ENCODE measurements at places on chromosomes 11 and 22.

GRCh38 chr11:34317036-34317360 is 40.8 kb downstream of the ABTB2 start:
- H3K27ac ChIP-seq: no peak overlapping the region
- no peaks in the 10 kb centered on the region for H3K36me3 ChIP-seq
- H3K4me1 ChIP-seq: peaks cover 27% of the 10 kb centered on the region
- H3K27me3 ChIP-seq: no peaks in the 10 kb centered on the region
- H3K4me3 ChIP-seq: no peak overlapping the region
- DNase-seq: no peak

DNA sequence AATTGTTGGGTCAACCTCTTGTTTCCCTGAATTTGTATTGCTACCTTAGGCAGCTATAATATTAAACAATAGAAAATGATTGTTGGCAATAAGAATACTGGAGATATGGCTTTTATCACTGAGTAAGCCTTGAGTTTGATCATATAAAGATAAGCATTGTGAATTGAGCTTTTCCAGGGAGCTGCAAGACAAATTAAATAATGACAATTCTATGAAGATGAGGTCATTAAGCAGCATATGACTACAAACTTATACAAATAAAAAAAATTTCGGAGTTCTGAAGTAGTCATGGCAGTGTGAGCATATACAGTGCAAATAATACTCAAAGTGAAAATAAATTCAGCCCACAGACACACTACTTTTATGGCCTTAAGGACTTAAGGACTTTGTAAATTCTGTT is 161.1 kb upstream of the ANO5 start:
- no peaks in the 10 kb centered on the region for H3K27me3 ChIP-seq
- H3K36me3 ChIP-seq: no peaks in the 10 kb centered on the region
- H3K27ac ChIP-seq: no peak overlapping the region
- no peak overlapping the region for H3K4me3 ChIP-seq
- DNase-seq: no peak

DNA sequence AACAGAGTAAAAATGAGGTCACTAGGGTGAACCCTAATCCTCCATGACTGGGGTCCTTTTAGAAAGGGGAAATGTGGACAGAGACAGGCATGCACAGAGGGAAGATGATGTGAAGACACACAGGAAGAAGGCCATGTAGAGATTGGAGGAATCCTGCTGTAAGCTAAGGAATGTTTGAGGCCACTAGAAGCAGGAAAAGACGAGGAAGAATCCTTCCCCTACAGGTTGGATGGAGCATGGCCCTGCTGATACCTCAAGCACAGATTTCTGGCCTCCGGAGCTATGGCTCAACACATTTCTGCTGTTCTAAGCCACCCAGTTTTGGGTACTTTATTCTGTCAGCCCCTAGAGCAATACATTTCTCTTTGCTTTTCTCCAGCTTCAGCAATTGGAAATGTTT is 486.9 kb downstream of the MIAT start:
- no peaks in the 10 kb centered on the region for H3K27me3 ChIP-seq
- no peaks in the 10 kb centered on the region for H3K4me1 ChIP-seq
- DNase-seq: no peak

DNA sequence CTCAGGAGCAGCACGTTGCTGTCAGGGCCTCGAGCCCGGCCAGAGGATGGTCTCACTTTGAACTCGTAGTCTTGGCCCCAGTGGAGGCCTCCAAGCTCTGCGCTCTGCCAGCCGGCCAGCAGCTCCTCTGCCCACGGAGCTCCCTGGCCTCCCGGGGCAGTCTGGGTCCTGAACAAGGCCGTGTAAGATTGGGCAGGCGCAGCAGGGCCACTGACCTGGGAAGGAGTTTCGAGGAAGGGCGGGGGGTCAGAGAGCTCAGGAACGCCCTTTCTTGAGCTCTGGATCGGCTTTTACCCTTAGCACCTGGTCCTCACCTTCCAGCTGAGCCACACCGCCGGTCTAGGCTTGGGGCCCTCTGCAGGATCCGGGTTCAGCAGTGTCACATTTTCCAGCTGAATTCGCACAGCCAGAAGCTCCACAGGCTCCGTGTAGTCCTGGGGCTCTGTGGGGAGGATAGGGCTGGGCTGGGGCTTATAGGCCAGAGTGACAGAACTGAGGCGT is 2.1 kb downstream of the ROBO4 start:
- no peak overlapping the region for H3K4me3 ChIP-seq
- no peak for DNase-seq
- no peaks in the 10 kb centered on the region for H3K4me1 ChIP-seq
- H3K27me3 ChIP-seq: no peaks in the 10 kb centered on the region

DNA sequence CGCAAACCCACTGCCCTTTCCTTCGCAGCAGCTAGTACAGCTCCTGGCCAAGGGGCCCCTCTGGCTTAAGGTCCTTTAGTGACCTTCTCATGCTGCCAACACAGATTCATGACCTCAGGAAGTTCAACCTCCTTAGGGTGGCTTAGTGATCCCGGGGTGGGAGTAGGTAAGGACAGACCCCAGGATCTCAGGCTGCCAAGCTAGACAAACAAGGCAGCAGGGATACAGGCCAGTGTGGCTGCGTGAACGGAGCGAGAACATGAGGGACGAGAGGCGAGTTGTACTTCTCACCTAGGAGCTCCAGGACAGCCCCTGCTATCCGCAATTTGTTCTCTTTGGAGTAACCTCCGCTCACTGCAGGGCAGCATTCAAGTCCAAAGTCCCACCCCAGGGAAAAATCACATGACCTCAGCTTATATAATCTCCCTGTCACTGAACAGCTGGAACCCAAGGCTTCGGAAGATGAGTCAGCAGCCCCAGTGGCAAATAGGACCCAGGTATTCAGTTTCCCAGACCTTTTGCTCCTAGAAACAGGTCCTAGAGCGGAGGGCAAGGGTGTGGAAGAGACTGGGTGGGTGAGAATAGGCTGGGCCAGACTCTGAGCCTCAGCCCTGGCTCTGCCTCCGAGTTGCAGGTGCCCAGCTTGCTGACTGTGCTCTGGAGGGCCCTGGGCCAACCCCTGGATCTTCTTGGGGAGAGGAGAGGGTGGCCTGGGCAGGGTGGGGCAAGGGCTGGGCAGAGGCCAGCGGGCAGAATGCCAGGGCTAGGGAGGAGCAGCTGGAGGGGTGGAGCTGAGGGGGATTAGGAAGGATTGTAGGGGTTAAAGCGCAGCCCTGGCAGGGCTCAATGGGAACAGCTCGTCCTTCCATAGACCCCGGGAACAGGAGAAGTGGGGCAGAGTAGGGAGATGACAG is 13.1 kb downstream of the USP2 start:
- DNase-seq: no peak
- peaks cover 61% of the 10 kb centered on the region for H3K27me3 ChIP-seq
- H3K4me1 ChIP-seq: no peaks in the 10 kb centered on the region
- H3K4me3 ChIP-seq: no peak overlapping the region
- no peak overlapping the region for H3K27ac ChIP-seq

- H3K27ac ChIP-seq: no peak overlapping the region
- no peak overlapping the region for H3K4me3 ChIP-seq
- no peaks in the 10 kb centered on the region for H3K36me3 ChIP-seq
- DNase-seq: no peak
- H3K4me1 ChIP-seq: no peaks in the 10 kb centered on the region
- no peaks in the 10 kb centered on the region for H3K27me3 ChIP-seq
Observed at GRCh38 chr11:69148377-69148762, 7.4 kb upstream of the SMIM38 start.

- H3K27me3 ChIP-seq: no peaks in the 10 kb centered on the region
- peaks cover 82% of the 10 kb centered on the region for H3K36me3 ChIP-seq
Observed at GRCh38 chr11:34114471-34114870, 9.0 kb downstream of the NAT10 start.

GRCh38 chr11:8061555-8062428 is 19.2 kb upstream of the TUB start:
- peaks cover 1% of the 10 kb centered on the region for H3K27me3 ChIP-seq
- no peak overlapping the region for H3K27ac ChIP-seq
- no peak for DNase-seq
- H3K36me3 ChIP-seq: no peaks in the 10 kb centered on the region
